Stimulated activated CD4-positive, alpha-beta T cell treated with anti-CD3 and anti-CD28 coated beads, Interleukin-4, amount 100 ng/mL, for 48 hours (primary cell): ENCODE measurements at places on chromosomes 5 and 9.

DNA sequence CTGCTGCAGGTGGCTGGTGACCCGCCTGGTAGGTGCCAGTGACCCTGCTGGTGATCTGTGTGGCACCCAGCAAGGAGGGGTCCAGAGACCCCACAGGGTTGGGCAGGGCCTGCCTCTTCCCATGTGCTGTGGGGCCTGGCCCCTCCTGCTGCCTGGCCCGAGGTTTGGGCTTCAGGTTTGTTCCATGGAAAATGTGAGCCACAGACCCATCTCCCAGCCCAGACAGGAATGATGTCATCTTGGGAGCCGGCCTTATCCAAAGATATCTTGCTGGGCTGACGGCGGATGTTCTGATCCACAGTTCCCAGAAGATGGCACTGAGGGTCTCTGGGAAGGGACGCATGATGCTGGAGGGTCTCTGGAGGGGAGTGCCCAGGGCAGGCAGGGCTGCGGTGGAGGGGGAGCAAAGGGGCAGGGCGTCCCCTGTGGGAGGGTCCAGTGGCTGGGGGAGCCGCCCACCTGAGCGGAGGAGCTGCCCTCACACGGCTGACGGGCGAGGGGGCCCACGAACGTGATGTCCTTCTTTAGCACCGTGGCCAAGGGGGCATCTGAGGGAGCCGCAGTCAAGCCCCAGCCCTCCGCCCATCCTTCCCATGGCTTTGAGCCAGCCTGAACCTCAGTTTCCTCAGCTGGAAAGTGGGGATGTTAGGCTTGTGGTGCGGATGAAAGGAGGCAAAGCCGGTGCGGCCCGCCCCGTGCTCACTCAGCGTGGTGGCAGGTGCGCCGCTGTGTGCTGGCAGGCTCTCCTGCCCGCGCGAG is 68.1 kb downstream of the COL5A1 start:
- DNase-seq: no peak

- no peak for DNase-seq
These were observed 167.5 kb downstream of the CDK5RAP2 start for GRCh38 chr9:120412425-120412951.

GRCh38 chr9:34563262-34563661 is 26.3 kb downstream of the CNTFR start:
- no peak for DNase-seq

DNA sequence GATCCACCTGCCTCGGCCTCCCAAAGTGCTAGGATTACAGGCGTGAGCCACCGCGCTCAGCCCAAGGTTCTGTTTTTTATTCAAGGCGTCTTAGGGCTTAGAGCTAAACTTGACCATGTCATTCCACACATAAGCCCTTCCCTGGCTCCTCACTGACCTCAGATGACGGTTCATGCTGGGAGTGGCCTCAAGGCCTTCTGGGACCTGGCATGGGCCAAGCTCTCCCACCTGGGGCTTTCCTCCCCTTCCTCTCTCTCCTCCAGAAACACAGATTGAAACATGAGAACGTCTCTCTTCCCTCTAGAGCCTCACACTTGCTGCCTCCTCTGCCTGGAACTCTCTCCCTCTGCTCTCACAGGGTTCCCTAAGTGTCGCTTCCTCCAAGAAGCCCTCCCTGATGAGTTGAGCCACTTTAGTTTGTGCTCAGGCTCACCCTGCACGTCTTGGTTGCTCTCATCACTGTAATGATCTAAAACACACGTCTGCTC is 155.6 kb upstream of the IER5L start:
- DNase-seq: no peak

DNA sequence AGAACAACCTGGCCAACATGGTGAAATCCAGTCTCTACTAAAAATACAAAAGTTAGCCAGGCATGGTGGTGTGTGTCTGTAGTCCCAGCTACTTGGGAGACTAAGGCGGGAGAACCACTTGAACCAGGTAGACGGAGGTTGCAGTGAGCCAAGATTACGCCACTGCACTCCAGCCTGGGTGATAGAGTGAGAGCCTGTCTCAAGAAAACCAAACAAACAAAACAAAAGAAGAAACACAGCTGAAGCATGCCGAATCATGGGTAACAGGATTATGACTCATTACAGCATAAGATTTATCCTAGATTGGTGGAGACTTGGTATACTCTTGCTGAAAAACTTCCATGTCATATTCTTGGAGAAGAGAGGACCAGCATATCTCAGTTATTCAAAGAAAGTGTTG is 236.7 kb upstream of the CCNH start:
- no peak for DNase-seq

- no peak for DNase-seq
These were observed 231.3 kb downstream of the ENC1 start for GRCh38 chr5:74409166-74409706.

- DNase-seq: no peak
These were observed 161.0 kb downstream of the SPATA31D1 start for GRCh38 chr9:82149501-82149946.

DNA sequence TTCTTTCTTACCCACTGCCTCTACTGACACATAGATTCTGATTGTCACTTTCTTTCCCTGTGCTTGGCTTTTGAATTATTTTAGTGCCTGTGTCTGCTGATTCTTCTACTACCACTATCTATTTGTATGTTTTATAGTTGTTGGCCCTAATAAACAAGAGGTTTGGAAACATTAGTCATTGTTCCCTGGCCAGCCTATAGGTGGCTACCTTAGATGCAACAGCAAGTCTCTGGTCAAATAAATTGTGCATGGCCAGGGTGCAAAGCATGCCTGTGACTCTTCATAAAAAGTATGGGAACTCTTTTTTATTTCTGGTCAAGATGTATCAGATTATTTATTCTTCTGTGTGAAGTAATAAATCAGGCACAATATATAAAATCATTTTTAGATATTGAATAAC is 124.4 kb downstream of the PLK2 start:
- no peak for DNase-seq

- no peak for DNase-seq
These were observed 127.3 kb upstream of the GRHPR start for GRCh38 chr9:37295178-37295577.

GRCh38 chr9:26983340-26983739 is 22.1 kb downstream of the LRRC19 start:
- no peak for DNase-seq

- no peak for DNase-seq
These were observed 23.4 kb downstream of the ARSB start for GRCh38 chr5:78961743-78962142.

- DNase-seq: no peak
These were observed 232.0 kb upstream of the ANKRD55 start for GRCh38 chr5:56464935-56465768.

- DNase-seq: no peak
These were observed 66.0 kb downstream of the ZNF366 start for GRCh38 chr5:72441094-72441723.

GRCh38 chr9:19397845-19398244 is 11.0 kb upstream of the ACER2 start:
- DNase-seq: no peak

GRCh38 chr9:120725907-120726306 is 11.6 kb upstream of the MEGF9 start:
- DNase-seq: no peak

GRCh38 chr9:123483191-123483803 is 127.3 kb downstream of the CRB2 start:
- DNase-seq: no peak
